ENCODE measurements at places on chromosomes 12 and 14. TPM values are rescaled to one million over a fixed set of nuclear protein-coding genes. Genes with fewer than 3 reads are reported as not detected.

GRCh38 chr12:98401427-98401826 lies 114.0 kb upstream of the TMPO start:
- DNase-seq = no peak

GRCh38 chr12:39301422-39301821 lies 141.5 kb downstream of the KIF21A start:
- DNase-seq = no peak

DNA sequence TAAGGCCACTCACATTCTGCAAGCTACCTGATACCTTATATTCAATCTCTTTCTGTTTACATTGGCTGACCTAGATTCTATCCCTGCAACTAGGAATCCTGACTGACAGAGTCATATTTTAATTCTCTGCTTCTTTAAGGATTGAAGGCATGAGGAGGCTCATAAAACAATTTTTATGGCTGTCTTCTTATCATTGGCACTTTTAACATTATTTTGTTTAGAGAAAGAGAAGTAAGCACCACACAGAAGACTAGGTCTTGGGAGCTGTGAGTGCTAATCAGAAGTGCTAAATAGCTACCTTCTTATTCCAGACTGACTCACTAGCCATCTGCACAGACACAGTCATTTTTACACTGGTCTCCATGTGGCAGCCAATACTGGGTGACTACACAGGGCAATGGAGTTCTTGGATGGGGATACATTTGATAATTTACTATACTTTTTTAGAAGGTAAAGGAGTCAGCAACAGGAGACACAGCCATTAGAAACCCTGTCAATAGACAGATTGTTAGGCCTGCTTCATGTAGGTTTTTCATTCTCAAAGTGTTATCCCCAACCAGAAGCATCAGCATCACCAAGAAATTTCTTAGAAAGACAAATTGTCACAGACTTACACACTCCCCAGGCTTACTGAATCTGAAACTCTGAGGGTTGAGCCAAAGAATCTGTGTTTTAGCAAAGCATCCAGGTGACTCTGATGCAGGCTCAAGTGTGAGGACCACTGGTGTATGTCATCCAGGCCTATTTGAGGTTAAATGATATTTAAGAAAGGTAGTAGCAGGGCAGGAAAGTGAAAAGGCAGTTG lies 214.1 kb downstream of the DUSP6 start:
- DNase-seq = no peak

GRCh38 chr12:48924617-48925303 lies 532 bp downstream of the FKBP11 start:
- peak; percentile 81 for DNase-seq

DNA sequence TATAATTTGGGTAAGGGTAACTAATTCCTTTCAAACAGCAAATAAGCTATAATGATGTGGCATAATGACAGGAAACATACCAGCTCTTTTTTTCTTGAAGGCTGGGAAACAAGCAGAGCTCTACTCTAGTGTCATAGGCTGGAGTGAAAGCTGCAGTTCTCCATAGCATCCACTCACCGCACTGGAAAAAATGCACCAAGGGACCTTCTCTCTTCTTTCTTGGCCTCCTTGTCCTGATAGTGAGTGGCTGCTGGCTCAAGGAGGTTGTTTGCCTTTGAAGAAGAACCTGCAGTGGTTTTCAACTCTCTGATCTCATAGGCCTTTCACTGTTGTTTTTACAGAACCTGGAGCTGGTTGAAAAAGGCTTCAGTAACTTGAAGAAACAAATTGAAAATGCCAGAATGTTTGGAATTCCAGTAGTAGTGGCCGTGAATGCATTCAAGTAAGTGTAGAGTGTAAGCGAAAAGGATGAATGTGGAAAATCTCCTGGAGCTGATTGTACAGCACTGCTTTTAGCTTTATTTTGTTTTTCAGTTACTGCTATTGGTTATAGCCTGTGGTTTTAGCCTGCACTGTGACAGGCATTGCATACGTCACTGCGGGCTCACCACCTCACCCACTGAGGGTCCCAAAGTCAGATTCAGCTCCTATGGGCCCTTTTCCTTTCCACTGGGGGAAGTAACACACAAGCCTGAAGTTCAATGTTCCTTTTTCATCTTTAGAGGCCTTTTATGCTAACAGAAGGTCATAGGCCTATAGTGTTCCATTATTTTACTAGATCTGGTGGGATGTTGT lies 17.2 kb upstream of the AKAP5 start:
- DNase-seq = no peak

DNA sequence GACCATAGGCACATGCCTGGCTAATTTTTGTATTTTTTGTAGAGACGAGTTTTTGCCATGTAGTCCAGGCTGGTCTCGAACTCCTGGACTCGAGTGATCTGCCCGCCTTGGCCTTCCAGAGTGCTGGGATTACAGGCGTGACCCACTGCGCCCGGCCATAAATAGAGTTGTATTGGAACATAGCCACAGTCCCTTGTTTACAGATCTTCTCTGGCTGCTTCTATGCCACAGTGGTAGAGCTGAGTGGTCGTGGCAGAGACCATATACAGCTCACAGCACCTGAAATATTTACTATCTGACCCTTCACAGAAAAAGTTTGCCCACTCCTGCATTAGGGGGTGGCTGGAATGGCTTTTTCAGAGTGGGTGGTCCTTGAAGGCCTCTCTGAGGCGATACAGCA lies 28.0 kb upstream of the TSPAN9 start:
- no peak for DNase-seq

- no peak for DNase-seq
These were observed 32.5 kb upstream of the MYRFL start for GRCh38 chr12:69792533-69792932.

- DNase-seq = no peak
These were observed 39.6 kb downstream of the PPP4R4 start for GRCh38 chr14:94213741-94214140.

DNA sequence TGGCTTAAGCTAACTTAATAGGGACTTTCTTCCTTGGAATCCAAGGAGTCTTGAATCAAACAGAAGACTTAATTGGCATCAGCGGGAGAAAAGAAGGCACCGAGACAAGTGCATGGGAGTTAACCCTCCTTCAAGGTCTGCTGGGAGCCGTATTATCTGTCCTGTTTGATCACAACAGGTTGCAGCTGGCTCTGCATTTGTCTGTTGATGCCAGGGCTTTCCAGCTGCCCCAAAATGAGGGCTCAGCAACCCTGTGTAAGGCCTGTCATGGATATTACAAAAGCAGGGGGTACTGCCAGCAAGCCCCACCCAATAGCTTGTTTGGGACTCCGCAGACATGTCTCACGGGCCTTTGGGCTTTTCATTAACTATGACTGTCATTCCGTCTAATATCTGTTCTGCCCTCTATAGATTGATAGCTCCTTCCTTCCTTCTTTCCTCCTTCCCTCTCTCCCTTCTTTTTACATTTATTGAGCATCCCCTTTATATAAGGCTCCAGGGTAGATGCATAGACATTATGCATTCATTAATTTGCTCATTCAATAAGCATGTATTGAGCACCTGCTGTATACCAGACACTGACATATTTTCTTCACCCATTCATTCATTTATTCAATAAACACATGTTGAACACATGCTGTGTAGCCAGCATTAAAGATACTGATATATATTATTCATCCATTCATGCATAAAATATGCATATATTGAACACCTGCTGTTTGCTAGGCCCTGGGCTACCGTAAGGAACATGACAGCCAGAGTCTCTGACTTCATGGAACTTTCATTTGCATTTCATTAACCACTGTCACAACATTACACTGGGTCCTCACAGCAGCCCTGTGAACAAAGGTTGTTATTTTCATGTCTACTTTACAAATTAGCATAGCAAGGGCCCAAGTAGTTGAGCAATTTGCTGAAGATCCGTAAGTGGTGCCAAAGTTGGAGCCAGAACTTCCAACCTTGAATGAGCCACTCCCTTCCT lies 56.2 kb downstream of the SVOP start:
- DNase-seq = no peak

DNA sequence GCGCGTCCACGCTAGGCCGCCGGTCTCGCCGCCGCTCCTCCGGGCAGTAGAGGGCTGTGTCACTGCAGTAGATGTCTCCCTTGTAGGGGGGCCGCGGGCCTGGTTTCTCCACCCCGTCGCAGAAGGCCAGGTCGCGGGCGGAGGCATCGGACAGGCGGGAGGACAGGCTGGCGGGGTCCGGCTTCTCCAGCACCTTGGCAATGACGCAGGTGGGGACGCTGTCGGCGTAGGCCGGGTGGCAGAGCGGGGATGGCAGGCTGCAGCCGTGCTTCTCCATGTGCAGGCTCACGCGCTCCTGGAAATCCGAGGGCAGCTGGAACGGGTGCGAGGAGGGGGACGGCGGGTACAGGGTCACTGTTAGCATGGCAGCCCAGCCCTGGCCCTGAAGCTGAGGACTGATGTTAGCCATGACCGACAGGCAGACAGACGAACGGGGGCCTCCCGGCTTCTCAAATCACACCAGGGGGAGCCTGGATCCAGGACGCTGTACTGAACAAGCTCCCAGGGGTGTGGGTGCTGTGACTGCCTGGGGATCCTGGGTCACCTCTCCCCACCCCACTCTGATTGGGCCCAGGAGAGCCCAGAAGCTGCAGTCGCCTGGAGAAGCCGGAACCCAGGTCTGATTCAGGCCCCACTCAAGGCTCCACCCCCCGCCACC lies 48.1 kb downstream of the BEGAIN start:
- no peak for DNase-seq

DNA sequence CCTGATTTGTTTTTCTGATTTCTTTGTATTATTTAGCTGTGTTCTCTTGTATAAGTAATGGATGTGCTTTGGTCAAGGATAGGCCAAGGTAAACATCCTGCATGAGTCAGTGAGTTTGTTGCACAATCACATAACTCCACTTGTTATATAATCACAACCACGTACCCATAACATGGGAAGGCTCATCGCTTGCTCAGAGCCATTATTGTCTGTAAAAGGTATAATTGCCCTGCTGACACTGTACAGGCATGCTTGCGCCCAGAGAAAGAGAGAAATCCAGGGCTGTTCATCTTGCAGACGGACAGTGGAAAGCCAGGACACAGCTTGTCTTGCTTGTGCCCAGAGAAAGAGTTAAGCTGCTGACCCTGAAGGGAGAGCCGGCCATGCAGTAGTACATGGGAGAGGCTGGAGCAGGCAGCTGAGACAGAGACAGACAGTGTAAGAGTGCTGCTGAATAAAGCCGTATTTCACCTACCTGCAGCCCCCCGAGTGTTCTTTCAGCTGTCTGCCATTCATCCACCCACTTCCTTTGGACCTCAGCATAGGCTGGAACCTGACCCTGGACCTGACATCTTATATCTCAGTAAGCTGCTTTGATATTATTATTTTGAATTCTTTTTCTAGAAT lies 174.7 kb upstream of the DAAM1 start:
- no peak for DNase-seq

Gene NEDD8
- 210 TPM for total RNA-seq

Gene ENDOU
- 0.43 TPM for total RNA-seq

Gene TAS2R31
- total RNA-seq = 4.3 TPM

Gene TPH2
- total RNA-seq = not detected

Gene PTPRR
- 1.9 TPM for total RNA-seq

Gene CYP27B1
- total RNA-seq = 7.1 TPM

Gene MAP3K9
- total RNA-seq = 19.5 TPM

Gene STX2
- total RNA-seq = 11.2 TPM

Gene RNASE12
- total RNA-seq = not detected

Gene IKZF4
- total RNA-seq = 15.7 TPM

Gene LUM
- total RNA-seq = 4.5 TPM

Gene PZP
- total RNA-seq = not detected

Gene RND1
- 5.2 TPM for total RNA-seq

Data from Caco-2 (cell line).